MG63 (cell line): ENCODE measurements at places on chromosomes 2 and 18. TPM values are rescaled to one million over a fixed set of nuclear protein-coding genes. Genes with fewer than 3 reads are reported as not detected.

The INSIG2 gene
- 5.7 and 7.7 TPM in 2 replicates for total RNA-seq

The SMAD2 gene
- total RNA-seq, result 76.9 and 78.9 TPM in 2 replicates

The MC2R gene
- total RNA-seq, result not detected in 2 replicates

The SPP2 gene
- not detected in 2 replicates for total RNA-seq

The TRABD2A gene
- 14.5 and 20.9 TPM in 2 replicates for total RNA-seq

The ABCB11 gene
- not detected in 2 replicates for total RNA-seq

The CRYGC gene
- total RNA-seq, result not detected in 2 replicates

The TMEM17 gene
- 2.0 and 2.6 TPM in 2 replicates for total RNA-seq

The GALR1 gene
- not detected in 2 replicates for total RNA-seq

The SERPINB12 gene
- total RNA-seq, result not detected in 2 replicates

The CYP27A1 gene
- 7.7 and 8.9 TPM in 2 replicates for total RNA-seq

The SUMO1 gene
- 210 and 404 TPM in 2 replicates for total RNA-seq

The ASPRV1 gene
- 0.95 and 2.4 TPM in 2 replicates for total RNA-seq

The FAHD2B gene
- total RNA-seq, result 0.72 and 8.0 TPM in 2 replicates

The C1D gene
- 50.1 and 52.2 TPM in 2 replicates for total RNA-seq

The GPATCH11 gene
- 6.3 and 9.0 TPM in 2 replicates for total RNA-seq

The LNPK gene
- total RNA-seq, result 38.4 and 71.7 TPM in 2 replicates

The COBLL1 gene
- total RNA-seq, result 0.89 and 21.0 TPM in 2 replicates

The LHCGR gene
- not detected in 2 replicates for total RNA-seq

The ACADL gene
- not detected in 2 replicates for total RNA-seq

The WBP1 gene
- total RNA-seq, result 7.5 and 15.4 TPM in 2 replicates

The SH3RF3 gene
- total RNA-seq, result 0.22 and 0.82 TPM in 2 replicates
